ENCODE measurements at places on chromosomes 16 and 17.

DNA sequence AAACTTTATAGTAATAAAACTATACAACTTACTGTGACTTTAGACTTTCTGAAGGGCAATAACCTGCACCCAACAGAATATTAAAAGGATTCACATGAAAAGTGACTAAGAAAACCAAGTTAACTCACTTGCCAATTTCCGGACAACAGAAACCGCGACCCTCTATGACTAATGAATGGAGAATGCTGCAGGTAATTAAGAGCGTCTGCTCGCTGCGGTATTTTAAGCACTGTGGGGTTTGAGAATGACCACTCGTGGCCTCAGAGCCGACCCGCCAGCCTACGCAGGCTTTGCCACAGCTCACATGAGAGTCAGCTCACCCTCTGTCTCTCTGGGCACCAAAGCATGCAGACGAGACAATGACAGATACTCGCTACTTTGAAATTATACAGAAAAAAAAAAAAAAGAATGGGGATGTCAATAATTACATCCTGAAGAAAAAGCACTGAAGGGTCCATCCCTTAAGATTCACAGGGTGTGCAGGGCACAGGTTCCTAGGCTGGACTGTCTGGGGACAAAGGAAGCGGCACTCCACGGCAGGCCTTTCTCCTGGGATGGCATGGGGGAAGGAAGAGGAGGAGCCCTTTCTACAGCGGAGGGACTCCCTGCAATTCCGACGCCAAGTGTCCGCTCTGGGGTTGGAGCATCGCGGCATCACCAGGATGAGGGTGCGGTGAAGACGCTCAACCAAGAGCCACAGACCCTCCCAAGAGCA, 35.0 kb downstream of the ZCCHC14 start:
- DNase-seq = peak; percentile 96

GRCh38 chr17:10092595-10092994, 105.8 kb downstream of the GAS7 start:
- no peak for DNase-seq

GRCh38 chr17:35018814-35019213, 38.5 kb downstream of the LIG3 start:
- DNase-seq = no peak

DNA sequence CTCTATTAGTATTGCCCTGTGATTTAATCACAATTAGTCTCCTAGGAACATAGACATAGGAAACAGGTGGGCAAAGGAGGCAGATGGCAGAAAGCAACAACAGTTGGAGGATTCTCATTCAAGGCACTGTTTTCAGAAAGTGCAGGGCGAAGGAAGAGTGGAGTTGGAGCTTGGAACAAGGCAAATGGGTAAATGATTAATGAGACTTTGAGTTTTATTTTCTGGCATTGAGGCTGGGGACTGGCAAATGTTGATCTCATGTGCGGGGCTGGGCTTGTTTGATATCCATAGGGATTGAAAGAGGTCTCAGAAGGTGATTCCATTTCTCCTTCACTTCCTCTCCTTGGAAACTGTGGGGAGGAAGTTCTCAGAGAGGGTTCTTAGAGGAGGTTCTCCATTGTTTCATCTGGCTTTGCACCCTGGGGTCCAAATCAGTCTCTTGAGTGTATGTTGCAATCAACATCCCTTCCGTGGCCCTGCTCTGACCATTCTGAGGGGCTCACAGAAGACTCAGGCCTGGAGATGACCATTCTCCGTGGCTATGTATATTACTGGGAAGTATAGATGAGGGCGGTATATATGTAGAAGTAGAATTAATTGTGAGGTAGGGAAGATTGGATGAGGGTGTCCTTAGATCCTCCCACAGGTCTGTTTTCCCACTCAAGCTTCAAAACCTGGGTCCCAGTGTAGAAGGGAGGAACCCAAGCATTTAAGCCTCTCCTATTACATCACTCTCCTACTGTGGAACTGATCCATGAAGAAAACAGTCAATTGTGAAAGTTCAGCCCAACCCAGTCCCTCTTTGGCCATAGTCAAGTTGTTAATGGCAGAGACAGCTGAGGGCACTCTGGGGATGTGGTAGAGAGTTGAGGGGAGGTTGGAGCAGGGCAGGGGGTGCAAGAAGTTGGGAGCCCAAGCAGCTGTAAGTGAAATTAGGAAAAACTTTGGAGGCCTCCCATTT, 36.5 kb upstream of the SRSF1 start:
- DNase-seq = no peak

DNA sequence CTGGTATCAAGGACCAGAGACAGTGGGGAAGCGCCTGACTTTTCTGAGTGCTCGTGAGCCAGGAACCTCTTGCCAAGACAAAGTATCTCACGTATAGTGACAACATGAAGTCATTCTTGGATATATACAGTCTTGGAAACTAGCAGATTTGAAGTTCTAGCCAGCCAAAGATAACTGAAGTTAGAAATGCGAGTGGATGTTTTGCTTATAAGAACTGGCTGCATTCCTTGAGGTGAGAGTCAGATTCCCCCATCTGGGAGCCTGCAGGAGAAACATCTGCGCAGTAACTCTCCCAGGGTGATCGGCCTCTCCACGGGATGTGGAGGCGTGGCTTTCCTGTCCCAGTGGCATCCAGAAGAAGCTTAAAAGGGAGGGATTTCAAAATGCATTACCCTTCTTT, 89.8 kb downstream of the SHISA6 start:
- no peak for DNase-seq

DNA sequence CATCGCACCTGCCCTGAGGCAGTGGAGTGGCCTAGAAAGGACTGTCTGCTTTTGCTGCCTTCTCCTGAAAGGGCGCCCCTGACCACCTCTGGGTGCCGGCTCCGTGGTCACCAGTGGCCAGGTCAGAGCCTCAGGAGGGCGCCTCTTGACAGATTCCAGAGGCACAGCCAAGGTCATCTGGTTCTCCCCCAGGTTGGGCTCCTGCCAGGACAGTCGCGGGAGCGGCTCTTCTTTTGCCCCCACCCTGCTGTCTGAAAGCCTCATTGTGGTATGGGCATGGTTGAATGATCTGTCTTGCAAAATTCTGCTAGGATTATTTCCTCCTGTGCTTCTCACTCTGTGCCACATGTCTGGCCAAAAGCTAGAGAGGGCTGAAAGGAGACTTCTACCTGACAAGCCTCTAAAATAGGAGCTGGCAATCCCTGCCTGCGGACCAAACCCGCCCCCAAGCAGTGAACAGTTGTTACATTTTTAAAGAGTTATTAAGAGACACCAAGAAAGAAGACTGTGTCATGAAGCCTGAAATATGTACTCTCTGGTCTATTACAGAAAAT, 82.8 kb downstream of the SNX29 start:
- no peak for DNase-seq

- DNase-seq = peak; percentile 62
These were observed 129.7 kb upstream of the CHMP6 start for GRCh38 chr17:80861892-80862291.

GRCh38 chr16:13223666-13224065, 322.3 kb downstream of the SHISA9 start:
- DNase-seq = no peak

All from mesenchymal stem cell (in vitro differentiated cells and primary cell).